HEK293T (cell line): ENCODE measurements at places on chromosomes 16 and 17.
A peak's percentile ranks its signal among the peaks of the same experiment; 100 is the strongest.

GRCh38 chr17:48457080-48457836, 27.2 kb upstream of the SKAP1 start:
- peak; percentile 89 for DNase-seq

DNA sequence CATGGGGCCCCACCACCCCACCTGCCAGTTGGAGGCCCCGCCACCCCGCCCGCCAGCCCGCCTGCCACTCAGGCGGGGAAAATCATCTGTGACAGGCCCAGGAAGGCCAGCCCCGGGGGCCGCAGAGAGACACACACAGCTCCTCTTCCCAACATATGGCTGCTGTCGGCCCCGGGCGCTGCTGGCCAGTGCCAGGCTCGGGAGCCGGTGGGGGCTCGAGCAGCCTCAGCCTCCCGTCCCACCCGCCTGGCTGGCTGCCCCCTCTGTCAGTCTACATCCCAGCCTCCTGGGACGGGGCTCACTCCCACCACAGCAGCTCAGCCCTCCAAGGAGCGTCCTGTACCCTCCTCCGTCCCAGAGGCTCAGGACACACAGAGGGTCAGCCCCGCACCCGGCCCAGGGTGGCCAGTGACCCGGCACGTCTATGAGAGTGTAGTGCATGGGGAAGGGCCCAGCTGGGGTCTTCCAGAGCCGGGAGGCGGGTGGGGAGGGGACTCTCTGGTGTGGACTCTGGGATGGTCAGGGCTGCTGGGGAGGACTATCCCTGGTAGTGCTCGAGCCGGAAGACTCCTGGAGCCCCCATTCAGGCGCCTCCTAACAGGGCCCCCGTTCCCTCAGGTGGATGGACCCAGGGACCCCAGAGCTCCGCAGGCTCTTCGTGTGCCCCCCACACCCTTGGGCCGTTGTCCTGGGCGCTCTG, 3.6 kb upstream of the PRR35 start:
- no peak for DNase-seq

- DNase-seq: no peak
Measured at GRCh38 chr17:75803883-75804282, 19.3 kb downstream of the UNK start.

- DNase-seq: peak; percentile 58
Measured at GRCh38 chr17:29111816-29112499, 68.2 kb downstream of the MYO18A start.

GRCh38 chr16:76943921-76944320, 247.1 kb upstream of the MON1B start:
- DNase-seq: no peak

- no peak for DNase-seq
Measured at GRCh38 chr16:55500530-55501011, 8.3 kb upstream of the LPCAT2 start.

GRCh38 chr16:77450790-77451487, 16.1 kb upstream of the ADAMTS18 start:
- DNase-seq: no peak

GRCh38 chr17:43529947-43530287, 16.2 kb downstream of the ETV4 start:
- DNase-seq: no peak

DNA sequence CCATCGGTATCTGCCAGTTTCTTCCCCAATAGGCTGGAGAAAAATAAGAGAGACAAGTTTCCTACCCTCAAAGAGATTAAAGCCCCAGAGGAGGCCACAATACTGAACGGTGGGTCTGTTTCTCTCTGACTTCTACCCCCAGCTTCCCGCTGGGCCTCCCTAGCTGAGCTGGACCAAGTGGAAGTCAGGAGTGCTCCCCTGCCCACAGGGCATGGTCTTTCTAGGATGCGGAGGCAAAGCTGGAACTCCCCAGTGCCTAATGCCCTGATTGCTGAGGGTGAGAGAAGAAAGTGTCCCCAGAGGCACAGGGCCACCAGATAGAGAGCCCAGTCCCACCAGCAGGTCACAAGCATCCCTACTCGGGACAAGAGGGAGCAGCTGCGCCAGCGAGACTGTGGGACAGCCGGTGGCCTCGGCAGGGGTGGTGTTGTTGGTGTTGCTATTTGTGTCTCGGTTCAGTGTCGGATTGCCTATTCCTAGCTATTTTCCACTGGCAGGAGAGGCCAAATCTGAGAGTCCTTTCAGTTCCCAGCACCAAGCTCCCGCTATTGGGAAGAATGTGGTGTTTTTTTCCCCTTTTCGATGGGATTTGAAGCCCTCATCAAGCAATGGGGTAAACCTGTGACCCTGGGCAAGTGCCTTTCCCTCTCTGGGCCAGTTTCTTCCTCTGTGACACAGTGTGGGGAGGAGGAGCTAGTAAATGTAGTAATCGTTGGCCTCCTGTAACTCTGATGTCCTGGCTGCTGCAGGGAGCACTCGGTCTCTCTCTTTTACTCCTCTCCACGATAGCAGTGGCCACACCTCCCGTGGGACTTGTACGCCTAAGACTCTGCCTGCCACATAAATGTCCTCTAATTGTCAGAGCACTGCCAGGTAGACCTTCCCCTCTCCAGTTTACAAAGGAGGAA, 22.5 kb upstream of the TBX2 start:
- DNase-seq: no peak

- no peak for DNase-seq
Measured at GRCh38 chr17:45976755-45977505, 22.1 kb upstream of the STH start.

- DNase-seq: peak; percentile 83
Measured at GRCh38 chr17:39225959-39226683, 376 bp upstream of the STAC2 start.

DNA sequence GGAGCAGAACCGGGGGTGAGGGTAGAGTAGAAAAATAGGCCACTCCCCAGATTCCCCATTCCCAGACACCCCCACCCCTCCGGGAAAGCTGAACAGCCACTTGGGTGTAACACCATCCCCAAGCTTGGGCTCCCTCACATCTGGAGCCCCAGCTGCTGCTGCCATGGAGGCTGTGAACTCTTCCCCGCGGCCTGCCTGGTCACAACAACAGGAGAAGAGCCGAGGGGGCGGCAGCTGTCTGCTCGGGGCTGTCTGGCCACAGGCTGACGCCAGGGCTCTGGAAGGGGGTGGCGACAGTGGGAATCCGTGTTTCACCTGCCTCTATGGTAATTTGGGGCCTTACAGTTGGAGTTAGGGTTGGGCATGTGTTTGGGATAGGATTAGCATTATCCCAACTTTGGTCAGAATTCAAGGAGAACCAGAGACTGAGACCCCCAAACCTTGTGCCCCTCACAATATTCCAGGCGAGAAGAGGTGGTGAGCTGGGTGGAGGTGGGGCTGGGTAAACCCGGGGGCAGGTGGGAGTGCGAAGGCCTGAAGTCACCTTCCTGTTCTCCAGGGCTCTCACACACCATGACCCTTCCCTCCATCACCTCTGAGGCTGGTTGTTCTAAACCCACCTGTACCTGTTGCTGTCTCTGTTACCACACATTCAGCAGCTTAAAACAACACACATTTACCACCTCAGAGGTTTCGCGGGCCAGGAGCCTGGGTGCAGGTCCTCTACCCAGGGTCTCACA, 29.7 kb upstream of the NXPH3 start:
- no peak for DNase-seq

- DNase-seq: no peak
Measured at GRCh38 chr17:36999471-36999870, 50.7 kb downstream of the AATF start.

DNA sequence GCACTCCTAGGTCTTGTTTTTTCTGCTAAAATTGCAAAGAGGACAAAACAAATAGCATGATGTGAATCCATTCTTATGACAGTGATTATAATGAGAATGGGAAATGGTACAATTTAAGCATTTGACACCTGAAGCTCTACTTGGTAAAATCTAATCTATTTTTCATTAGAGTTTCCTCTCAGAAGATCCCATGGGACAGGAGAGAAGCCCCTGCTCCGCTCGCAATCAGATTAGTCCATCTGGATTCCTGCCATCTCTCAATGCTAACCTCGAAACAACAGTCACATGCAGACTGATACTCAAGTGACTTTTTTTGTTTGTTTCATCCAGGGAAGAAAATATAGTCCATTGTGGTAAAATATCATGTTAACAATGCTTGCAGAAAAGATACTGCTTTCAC, 107.4 kb upstream of the TOM1L1 start:
- no peak for DNase-seq

- no peak for DNase-seq
Measured at GRCh38 chr16:9306753-9307152, 215.3 kb downstream of the HAPSTR1 start.

- peak; percentile 10 for DNase-seq
Measured at GRCh38 chr16:66026211-66026610, 340.3 kb upstream of the CDH5 start.

DNA sequence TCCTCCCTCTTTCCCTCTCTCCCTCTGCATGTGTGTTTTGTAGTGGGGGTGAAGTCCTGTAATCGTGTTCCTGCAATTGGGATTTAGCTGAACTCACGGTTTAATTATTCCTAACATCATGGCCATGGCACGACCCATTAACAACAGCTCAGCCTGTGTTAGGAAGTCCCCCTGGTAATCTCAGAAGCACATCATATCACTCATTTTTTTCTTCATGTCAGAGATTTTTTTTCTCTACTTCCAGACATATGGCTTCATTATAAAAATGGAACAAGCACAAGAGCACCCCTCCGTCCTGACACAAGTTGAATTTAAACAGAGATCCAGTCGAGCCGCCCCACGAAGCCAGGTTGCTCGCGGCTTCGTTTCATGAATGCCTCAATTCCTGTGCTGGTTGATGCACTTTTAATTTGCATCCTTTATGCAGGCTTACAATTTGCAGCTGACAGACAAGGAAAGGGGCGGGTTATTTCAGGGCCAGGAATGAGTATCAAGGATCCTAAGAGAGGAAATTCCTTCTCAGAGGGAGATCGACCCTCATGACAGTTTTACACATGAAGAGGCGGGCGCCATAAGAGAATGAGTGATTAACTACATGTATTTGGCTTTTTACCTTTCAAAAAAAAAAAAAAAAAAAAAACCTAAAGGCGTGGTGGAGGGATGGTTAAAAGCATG, 192.9 kb downstream of the MAF start:
- DNase-seq: no peak

DNA sequence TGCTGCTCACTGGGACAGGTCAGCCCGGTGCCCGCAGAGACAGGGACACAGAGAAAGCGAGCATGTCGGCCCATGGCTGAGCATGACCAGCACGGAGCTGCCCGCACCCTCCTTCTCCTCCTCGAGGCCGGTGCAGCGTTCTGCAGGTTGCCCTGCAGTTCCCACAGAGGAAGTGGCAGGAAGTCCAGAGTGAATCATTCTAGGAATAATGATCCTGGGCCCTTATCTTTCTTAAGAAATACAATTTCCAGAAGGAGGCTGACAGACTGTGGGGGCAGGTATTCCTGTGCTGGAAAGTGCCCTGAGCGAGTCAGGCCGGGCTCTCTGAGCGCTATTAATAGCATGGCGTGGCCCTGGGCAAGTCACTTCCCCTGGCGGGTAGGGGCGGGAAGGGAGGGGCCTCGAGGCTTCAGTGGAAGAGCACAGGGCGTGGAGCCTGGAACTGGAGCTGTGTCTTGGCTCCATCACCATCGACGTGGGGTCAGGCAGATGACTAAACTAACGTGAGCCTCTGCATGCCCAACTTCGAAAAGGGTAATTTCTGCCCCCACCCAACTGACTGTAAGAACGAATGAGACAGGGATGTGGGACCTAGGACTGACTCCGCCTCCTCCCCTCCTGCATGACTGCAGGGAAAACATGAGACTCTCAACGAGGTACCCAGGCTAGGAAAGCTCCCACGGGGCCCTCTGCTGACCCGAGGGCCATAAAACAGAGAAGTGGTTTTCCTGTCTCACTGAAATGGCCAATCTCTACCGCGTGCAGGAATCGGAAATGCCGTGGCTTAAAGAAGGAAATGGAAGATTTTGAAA, 9.8 kb downstream of the TMEM204 start:
- peak; percentile 56 for DNase-seq

DNA sequence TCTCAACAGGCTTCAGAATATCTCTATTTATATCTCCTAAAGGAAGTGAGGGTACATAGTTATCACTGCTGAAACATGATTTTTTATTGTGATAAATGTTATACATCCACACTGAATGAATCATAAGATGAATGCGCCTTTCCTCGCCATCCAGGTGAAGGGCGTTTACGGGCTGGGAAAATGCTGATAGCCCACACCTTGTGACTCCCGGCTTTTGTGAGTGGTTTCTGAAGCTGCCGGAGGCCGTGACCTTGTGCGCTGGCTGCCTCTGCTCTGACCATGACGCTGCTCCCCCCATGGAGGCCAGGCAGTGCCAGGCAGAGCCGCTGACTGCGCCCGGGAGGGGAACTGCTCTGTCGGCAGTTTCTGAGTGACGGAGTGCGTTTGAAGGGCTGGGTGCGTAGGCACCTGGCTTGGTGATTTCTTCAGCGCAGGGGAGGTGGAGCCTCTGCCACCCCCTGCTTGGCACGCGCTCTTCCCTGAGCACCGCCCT, 97.2 kb downstream of the RAP1GAP2 start:
- DNase-seq: no peak

GRCh38 chr17:73256220-73256619, 5.5 kb downstream of the CPSF4L start:
- no peak for DNase-seq

GRCh38 chr16:2036200-2036966, 9.7 kb downstream of the NHERF2 start:
- no peak for DNase-seq

DNA sequence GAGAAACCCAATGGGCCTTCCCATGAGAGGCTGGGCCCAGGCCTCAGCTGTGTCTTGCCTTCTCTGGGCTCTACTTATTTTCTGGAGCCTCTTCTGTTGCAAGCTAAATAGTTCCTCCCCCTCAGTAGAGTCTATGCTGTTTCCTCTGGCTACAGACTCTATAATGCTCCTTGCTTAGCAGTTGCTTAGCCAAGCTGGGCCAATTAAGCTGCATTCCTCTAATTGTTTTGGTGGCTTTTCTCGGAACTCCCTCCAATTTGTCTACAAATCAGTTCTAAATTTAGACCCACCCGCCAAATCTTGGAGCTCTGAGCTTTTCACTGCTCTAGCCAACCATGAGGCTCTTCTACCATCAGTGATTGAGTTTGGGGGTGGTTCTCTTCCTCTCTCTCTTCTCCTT, 302.7 kb upstream of the ASIC2 start:
- no peak for DNase-seq

DNA sequence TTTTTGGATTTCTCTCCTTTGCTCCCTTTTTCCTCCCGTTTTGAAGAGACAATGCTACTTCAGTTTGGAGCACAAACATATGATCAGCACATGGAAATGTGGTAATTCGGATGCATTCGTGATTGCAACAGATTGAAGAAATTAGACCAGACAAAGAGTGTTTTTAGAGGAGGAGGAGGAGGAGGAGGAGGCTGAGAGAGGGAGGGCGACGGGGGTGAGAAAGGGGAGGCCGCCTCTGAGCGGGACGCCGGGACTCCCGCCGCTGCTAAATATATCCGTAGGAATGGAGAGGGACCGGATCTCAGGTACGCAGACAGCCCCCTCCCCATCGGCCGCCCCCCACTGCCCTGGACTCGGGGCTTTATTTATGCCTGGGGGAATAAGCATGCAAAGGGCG, 179.3 kb downstream of the SEC14L1 start:
- no peak for DNase-seq

- peak; percentile 83 for DNase-seq
Measured at GRCh38 chr17:41734139-41734948, at the start of gene HAP1. HAP1 (minus strand) TSS chr17:41734643; CDS start chr17:41734634, 9 bp downstream.
